ENCODE measurements at places on chromosomes 12 and 14. TPM values are rescaled to one million over a fixed set of nuclear protein-coding genes. Genes with fewer than 3 reads are reported as not detected.
A peak's percentile ranks its signal among the peaks of the same experiment; 100 is the strongest.

GRCh38 chr14:96037891-96038557 lies 1.1 kb upstream of the C14orf132 start:
- H3K4me3 ChIP-seq = no peak overlapping the region
- peak; percentile 88 for DNase-seq
- no peaks in the 10 kb centered on the region for H3K36me3 ChIP-seq
- peak overlapping the region; percentile 39 for H3K27ac ChIP-seq

DNA sequence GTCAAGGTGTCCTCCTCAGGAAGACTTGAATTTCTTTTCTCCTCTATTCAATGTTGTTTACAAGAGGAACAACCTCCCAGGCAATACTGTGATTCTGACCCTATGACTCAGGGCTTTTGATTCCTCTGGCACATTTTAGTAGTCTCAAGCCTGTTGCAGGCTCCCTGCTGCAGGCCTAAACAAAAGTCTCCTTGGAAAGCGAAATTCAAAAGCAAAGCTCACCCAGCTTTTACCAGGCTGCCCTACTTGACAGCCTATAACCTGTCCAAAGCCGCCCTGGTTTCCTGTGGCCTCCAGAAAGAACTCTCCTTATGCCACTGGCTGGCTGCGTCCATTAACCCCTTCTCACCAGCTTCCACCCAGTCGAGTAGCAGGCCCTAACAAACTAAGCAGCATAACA lies 11.6 kb downstream of the FGD6 start:
- no peak overlapping the region for H3K4me3 ChIP-seq
- no peaks in the 10 kb centered on the region for H3K27me3 ChIP-seq
- DNase-seq = no peak
- H3K36me3 ChIP-seq = no peaks in the 10 kb centered on the region
- H3K27ac ChIP-seq = peak overlapping the region; percentile 71

GRCh38 chr14:79598339-79598738 lies 613.0 kb downstream of the DIO2 start:
- H3K27me3 ChIP-seq = no peaks in the 10 kb centered on the region
- no peak overlapping the region for H3K4me3 ChIP-seq
- no peaks in the 10 kb centered on the region for H3K36me3 ChIP-seq
- DNase-seq = no peak
- H3K27ac ChIP-seq = no peak overlapping the region

- no peaks in the 10 kb centered on the region for H3K27me3 ChIP-seq
- no peak for DNase-seq
- H3K27ac ChIP-seq = peak overlapping the region; percentile 85
- peaks cover 57% of the 10 kb centered on the region for H3K4me1 ChIP-seq
These were observed 246.0 kb downstream of the ZFP36L1 start for GRCh38 chr14:68546839-68547238.

GRCh38 chr14:61290701-61291100 lies 9.6 kb upstream of the TMEM30B start:
- no peaks in the 10 kb centered on the region for H3K27me3 ChIP-seq
- no peak for DNase-seq
- H3K27ac ChIP-seq = no peak overlapping the region
- H3K4me3 ChIP-seq = no peak overlapping the region
- no peaks in the 10 kb centered on the region for H3K36me3 ChIP-seq
- no peaks in the 10 kb centered on the region for H3K4me1 ChIP-seq

The ACADS gene
- 20.9 TPM for total RNA-seq

The PDE3A gene
- 8.4 TPM for total RNA-seq

All from upper lobe of right lung (tissue), 1 donor.